ENCODE measurements at places on chromosomes 2 and 18. TPM values are rescaled to one million over a fixed set of nuclear protein-coding genes. Genes with fewer than 3 reads are reported as not detected.

DNA sequence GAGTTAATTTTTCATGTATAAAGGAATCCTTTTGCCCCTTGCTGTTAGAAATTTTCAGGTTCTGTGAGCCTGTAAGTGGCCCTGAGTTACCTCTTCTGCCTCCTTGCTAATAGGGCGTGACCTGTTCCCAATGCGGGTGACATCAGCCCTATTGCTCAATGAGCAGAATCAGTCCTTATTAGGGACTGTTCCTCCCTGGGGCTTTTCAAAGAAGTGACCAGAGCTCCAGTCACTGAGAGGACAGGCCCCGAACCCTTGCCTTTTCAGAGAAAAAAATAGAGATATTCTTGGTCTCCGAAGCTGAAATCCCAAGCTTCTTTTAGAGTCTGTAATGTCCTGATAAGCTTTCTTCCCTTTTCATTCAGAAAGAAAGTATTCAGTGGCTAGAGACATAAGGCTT lies 8.2 kb upstream of the APOB start:
- no peaks in the 10 kb centered on the region for H3K27me3 ChIP-seq
- H3K4me3 ChIP-seq = no peak overlapping the region
- no peak for DNase-seq
- H3K36me3 ChIP-seq = no peaks in the 10 kb centered on the region
- no peak overlapping the region for H3K27ac ChIP-seq

- no peak overlapping the region for H3K27ac ChIP-seq
- H3K4me3 ChIP-seq = no peak overlapping the region
- H3K4me1 ChIP-seq = no peaks in the 10 kb centered on the region
- H3K27me3 ChIP-seq = no peaks in the 10 kb centered on the region
These were observed 61.5 kb upstream of the RPE start for GRCh38 chr2:209940936-209941335.

- H3K4me1 ChIP-seq = peaks cover 4% of the 10 kb centered on the region
- H3K36me3 ChIP-seq = no peaks in the 10 kb centered on the region
- no peak for DNase-seq
These were observed 2.9 kb downstream of the IL18R1 start for GRCh38 chr2:102358496-102358895.

Gene VWA3B
- total RNA-seq = not detected

GRCh38 chr2:233993461-233993860 lies 57.0 kb upstream of the SPP2 start:
- H3K27me3 ChIP-seq = no peaks in the 10 kb centered on the region
- no peak for DNase-seq
- H3K4me1 ChIP-seq = no peaks in the 10 kb centered on the region
- no peak overlapping the region for H3K4me3 ChIP-seq
- no peak overlapping the region for H3K27ac ChIP-seq

Gene GAD1
- total RNA-seq = 0.34 TPM

Gene RAD51AP2
- 0.08 TPM for total RNA-seq

GRCh38 chr2:241289053-241289452 lies 26.4 kb downstream of the HDLBP start:
- H3K4me1 ChIP-seq = no peaks in the 10 kb centered on the region
- no peaks in the 10 kb centered on the region for H3K36me3 ChIP-seq
- DNase-seq = no peak
- H3K27me3 ChIP-seq = no peaks in the 10 kb centered on the region

DNA sequence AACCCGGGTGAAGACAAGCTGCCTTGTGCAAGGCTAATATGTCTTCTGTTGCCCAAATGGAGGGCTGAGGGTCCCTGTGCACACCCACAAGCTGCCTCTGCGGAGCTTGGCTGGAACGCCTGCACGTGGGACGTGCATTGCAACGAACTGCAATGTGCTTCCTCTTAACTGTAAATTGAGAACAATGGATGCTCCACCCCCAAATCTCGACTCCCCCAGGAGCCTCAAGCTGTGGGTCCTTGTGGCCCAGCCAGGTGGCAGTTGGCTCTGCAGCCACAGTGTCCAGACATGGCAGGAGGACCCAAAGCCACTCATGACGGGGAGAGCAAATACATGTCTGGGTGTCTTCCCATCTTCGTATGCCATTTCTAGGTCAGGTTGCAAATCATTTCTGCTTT lies 90.1 kb downstream of the TWIST2 start:
- no peak overlapping the region for H3K27ac ChIP-seq
- no peak overlapping the region for H3K4me3 ChIP-seq
- no peaks in the 10 kb centered on the region for H3K36me3 ChIP-seq
- H3K27me3 ChIP-seq = no peaks in the 10 kb centered on the region
- peak; percentile 23 for DNase-seq
- H3K4me1 ChIP-seq = no peaks in the 10 kb centered on the region

Gene AAK1
- total RNA-seq = 40.5 TPM

DNA sequence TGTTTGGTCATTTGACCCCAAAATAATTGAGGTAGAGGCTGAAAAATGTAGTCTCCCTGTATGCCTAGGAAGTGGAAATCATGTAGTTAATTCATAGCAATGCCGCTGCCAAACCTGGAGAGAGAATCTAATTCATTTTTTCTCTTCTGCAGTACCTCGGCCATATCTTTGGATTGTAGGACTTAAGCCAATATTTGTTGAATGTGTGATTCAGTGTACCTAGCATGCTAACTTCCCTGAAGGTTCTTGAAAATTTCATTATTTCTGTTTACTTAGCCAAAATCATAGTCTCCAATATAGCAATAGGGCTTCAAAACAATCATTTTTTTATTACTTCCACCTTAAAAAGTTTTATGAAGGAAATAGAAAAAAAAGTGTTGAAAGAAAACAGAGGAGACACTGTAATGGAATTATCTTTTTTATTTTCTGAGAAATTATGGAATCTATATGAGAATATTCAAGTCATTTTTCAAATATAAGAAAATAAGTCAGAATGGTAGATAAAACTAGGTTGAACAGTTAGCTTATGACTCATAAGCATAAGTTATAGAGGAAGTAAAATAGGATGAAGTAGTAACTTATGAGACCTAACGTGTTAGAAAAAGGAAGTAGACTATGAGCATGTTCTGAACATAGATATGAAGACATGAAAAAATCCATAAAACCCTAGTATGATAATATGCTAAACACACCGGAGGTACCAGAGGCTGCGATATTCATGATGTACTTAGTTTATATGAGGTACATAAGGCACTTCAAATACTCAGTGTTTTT lies 35.2 kb upstream of the CDH19 start:
- H3K4me1 ChIP-seq = no peaks in the 10 kb centered on the region
- H3K4me3 ChIP-seq = no peak overlapping the region
- DNase-seq = no peak
- H3K27ac ChIP-seq = no peak overlapping the region
- H3K36me3 ChIP-seq = no peaks in the 10 kb centered on the region

DNA sequence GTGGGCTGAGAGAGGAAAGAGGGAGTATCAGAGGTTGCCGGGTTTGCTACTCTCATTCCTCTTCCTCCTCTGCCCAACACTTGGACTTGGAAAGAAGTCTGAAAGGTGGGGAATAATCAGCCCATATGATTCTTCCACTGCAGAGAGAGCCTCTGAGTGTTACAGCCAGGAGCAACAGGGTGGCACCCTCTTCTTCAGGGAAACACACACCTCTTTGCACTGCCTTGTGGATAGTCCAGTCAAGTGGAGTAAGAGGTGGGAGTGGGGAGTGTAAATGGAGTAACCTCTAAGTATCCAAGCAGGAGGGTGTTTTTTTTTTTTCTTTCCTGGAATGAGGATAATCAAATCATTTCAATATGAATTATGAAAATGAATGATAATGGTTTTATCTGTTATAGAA lies 9.0 kb upstream of the SERPINB8 start:
- H3K27ac ChIP-seq = no peak overlapping the region
- no peaks in the 10 kb centered on the region for H3K27me3 ChIP-seq
- H3K36me3 ChIP-seq = no peaks in the 10 kb centered on the region

DNA sequence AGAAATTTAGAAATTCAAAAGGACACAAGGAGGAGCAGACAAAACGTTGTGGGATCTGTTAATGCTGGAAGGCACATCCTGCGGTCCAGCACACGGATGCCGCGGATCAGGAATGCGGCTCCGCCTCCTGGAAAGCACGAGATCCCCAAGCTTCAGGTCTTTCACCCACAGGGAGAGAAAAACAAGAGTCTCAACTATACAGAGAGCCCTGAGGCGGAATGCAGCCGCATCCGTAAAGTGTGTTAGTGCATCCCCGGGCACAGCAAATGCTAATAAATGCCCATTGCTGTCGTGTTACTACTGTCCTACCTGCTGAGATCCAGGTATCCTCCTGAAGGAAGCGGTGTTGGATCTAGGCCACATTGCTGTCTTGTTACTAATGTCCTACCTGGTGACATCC lies 303.9 kb downstream of the EIPR1 start:
- no peaks in the 10 kb centered on the region for H3K36me3 ChIP-seq
- no peak overlapping the region for H3K27ac ChIP-seq
- H3K27me3 ChIP-seq = no peaks in the 10 kb centered on the region
- H3K4me3 ChIP-seq = no peak overlapping the region
- no peak for DNase-seq

GRCh38 chr2:238967031-238967977 lies 119.4 kb downstream of the TWIST2 start:
- peak; percentile 70 for DNase-seq
- H3K36me3 ChIP-seq = no peaks in the 10 kb centered on the region
- H3K27me3 ChIP-seq = no peaks in the 10 kb centered on the region
- no peak overlapping the region for H3K27ac ChIP-seq

Gene IL1RN
- total RNA-seq = not detected

Gene FAM110C
- total RNA-seq = 13.2 TPM

Gene AGXT
- not detected for total RNA-seq

DNA sequence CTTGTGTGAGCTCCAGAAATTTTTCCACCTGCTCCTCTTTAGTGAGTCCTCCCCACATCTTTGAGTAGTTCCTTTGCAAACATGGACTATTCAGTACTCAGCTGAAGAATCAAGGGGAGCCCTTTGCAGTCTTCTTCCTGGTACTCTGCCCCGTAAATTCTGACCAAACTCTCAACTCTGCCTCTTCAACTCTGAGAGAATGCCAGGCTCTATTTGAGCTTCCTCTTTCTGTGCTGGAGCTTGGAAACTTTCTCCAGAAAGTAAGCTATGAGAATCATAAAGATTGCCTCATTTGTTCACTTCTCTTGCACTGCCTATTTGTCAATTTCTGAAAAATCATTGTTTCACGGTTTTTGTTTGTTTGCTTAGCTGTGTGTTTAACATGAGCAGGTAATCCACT lies 7.4 kb upstream of the STAT4 start:
- no peak for DNase-seq
- H3K4me3 ChIP-seq = no peak overlapping the region
- no peak overlapping the region for H3K27ac ChIP-seq
- no peaks in the 10 kb centered on the region for H3K4me1 ChIP-seq
- H3K27me3 ChIP-seq = no peaks in the 10 kb centered on the region
- no peaks in the 10 kb centered on the region for H3K36me3 ChIP-seq

- no peak overlapping the region for H3K27ac ChIP-seq
- no peak for DNase-seq
- H3K4me1 ChIP-seq = no peaks in the 10 kb centered on the region
- H3K36me3 ChIP-seq = no peaks in the 10 kb centered on the region
- H3K27me3 ChIP-seq = no peaks in the 10 kb centered on the region
- no peak overlapping the region for H3K4me3 ChIP-seq
These were observed 89.8 kb downstream of the PKP4 start for GRCh38 chr2:158546412-158547144.

DNA sequence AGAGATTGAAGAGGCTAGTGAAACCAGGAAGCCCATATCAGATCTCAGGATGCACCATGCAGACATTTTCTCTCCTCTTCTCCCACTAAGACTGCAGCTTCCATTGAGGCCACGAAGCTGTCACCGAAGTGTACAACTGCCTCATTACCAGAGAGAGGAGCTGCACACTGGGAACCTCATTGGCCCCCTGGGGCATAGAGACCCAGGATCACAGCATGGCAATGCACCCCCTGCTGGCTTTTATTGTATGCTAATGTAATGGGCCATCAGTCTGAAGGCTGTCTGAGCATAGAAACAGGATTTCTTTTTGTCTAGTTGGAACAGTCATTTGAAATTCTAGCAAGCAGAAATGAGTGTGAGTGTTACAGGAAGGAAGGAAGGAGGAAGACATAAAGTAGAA lies 861.6 kb upstream of the CELF4 start:
- no peak overlapping the region for H3K27ac ChIP-seq
- peaks cover 1% of the 10 kb centered on the region for H3K4me1 ChIP-seq
- H3K4me3 ChIP-seq = no peak overlapping the region
- DNase-seq = no peak
- no peaks in the 10 kb centered on the region for H3K27me3 ChIP-seq
- no peaks in the 10 kb centered on the region for H3K36me3 ChIP-seq

DNA sequence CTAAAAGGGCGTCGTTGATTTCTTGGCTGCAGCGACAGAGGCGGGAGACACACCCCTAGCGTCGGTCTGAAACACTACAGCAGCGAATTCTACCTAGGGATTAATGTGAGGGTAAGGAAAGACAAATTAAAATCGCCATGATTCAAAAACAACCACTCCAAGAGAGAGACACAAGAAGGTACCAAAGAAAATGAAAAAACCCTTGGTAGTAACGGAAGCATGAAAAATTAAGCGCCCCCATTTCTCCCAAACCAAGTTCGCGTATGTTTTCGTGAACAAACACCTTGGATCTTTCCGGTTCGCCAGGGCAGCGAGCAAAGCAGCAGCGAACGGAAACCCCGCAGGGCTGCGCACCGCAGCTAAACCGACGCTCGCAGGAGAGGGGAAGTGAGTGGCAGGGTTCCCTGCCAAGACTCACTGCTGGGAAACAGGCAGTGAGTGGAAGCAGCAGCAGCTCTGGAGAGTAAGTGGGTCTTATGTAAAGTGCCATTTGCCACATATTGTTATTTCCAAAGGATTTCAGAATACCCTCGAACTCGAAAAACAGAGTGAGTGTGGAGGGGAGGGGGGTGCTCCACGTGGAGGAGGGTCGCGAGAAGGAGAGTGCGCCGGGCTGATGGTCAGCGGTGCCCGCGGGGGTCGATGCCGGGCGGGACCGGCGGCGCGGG lies 1.0 kb downstream of the PPP3R1 start:
- DNase-seq = peak; percentile 65
- peak overlapping the region; percentile 54 for H3K27ac ChIP-seq
- H3K27me3 ChIP-seq = no peaks in the 10 kb centered on the region
- peaks cover 4% of the 10 kb centered on the region for H3K36me3 ChIP-seq
- peaks cover 13% of the 10 kb centered on the region for H3K4me1 ChIP-seq

- no peak overlapping the region for H3K4me3 ChIP-seq
- no peak overlapping the region for H3K27ac ChIP-seq
- peaks cover 2% of the 10 kb centered on the region for H3K4me1 ChIP-seq
- H3K36me3 ChIP-seq = no peaks in the 10 kb centered on the region
- DNase-seq = no peak
These were observed 55.5 kb upstream of the ACVR2A start for GRCh38 chr2:147789287-147789686.

DNA sequence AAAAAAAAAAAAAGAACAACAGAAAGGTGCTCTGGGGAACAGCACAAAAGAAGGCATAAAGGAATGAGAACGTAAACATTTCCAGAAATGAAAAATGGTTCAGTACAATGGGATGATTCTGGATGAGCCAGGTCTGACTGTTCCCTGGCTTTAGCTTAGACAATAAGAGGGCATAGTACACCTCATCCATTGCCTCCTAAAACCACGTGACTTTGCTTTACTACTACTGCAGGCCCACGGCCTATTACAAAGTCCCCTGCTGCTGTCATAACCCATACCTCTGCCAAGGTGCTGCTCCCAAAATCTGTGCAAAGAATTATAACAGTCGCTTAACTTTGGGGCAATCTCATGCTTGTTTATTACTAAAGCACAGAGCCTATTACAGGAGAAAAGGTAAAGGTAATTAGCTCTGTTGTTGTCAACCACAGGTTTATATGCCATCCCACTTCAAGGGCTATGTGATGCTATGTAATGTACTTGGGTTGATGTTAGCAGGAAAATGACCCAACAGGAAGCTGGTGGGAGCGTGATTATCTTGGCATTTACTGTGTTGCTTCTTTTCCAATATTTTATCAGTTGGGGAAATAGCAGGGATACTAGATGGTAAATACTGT lies 26.8 kb downstream of the STK17B start:
- H3K27ac ChIP-seq = no peak overlapping the region
- no peak for DNase-seq
- no peaks in the 10 kb centered on the region for H3K27me3 ChIP-seq
- H3K36me3 ChIP-seq = peaks cover 9% of the 10 kb centered on the region
- no peaks in the 10 kb centered on the region for H3K4me1 ChIP-seq

Measured in H1 (cell line).